A549 treated with GW870086 at 1 μM for 4 hours (cell line): ENCODE measurements at places on chromosomes 16 and 17. TPM values are rescaled to one million over a fixed set of nuclear protein-coding genes. Genes with fewer than 3 reads are reported as not detected.

CRYM gene
- 1.2 to 2.5 TPM (median 1.8 TPM) in 5 replicates for total RNA-seq

TNP2 gene
- total RNA-seq = not detected in 5 replicates

FNDC8 gene
- total RNA-seq = not detected in 5 replicates

E2F4 gene
- total RNA-seq = 82.2 to 98.8 TPM (median 95.1 TPM) in 5 replicates

NECAB2 gene
- 1.9 to 2.9 TPM (median 2.4 TPM) in 5 replicates for total RNA-seq

SCARF1 gene
- total RNA-seq = 0.18 to 0.38 TPM (median 0.27 TPM) in 5 replicates

HSD17B1 gene
- 1.2 to 1.7 TPM (median 1.2 TPM) in 5 replicates for total RNA-seq
